ENCODE measurements at places on chromosomes 2 and 18.
A peak's percentile ranks its signal among the peaks of the same experiment; 100 is the strongest.

DNA sequence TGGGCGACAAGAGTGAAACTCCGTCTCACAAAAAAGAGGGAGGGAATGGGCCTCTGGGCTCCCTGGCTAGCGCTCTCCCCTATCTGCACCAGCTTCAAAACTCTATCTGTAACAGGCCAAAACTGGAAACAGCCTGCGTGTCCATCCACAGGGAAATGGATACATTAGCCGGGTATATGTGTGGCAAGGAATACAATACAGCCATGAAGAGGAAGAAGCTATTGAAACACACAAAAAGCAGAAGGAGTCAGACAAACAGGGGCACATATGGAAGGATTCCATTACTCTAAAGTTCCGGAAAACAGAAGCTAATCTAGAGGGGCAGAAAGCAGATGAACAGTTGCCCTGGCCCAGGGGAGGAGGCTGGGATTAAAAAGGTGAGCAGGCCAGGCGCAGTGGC, 24.6 kb upstream of the SLC35F6 start:
- DNase-seq, result no peak

DNA sequence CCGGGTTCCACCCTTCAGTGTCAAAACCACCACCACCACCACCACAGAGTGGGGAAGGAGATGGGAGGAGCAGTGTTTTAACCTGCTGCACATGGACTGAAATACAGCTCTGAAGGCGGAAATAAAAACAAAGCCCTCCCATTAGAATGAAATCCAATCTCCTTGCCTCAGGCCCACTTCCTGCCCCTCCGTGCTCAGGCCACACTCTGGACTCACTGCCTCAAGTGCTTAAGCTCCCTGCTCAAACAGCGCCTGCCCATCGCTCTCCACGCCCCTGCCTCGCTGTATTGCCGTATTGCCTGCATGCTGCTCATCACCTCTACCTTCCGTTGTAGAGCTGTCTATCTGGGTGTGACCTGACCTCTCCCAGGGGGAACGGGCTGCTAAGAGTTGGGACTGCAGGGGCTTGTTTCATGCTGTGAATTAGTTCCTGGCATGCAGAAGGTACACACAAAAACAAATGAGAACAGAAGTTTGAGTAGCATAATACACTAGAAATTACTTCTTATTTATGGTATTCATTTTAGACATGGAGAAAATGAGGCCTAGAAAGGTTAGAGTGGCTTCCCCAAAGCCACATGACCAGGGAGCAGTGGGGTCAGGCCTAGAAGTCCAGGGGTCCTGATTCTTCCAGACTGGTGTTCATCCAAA, 31.6 kb upstream of the NEB start:
- DNase-seq, result peak; percentile 24

DNA sequence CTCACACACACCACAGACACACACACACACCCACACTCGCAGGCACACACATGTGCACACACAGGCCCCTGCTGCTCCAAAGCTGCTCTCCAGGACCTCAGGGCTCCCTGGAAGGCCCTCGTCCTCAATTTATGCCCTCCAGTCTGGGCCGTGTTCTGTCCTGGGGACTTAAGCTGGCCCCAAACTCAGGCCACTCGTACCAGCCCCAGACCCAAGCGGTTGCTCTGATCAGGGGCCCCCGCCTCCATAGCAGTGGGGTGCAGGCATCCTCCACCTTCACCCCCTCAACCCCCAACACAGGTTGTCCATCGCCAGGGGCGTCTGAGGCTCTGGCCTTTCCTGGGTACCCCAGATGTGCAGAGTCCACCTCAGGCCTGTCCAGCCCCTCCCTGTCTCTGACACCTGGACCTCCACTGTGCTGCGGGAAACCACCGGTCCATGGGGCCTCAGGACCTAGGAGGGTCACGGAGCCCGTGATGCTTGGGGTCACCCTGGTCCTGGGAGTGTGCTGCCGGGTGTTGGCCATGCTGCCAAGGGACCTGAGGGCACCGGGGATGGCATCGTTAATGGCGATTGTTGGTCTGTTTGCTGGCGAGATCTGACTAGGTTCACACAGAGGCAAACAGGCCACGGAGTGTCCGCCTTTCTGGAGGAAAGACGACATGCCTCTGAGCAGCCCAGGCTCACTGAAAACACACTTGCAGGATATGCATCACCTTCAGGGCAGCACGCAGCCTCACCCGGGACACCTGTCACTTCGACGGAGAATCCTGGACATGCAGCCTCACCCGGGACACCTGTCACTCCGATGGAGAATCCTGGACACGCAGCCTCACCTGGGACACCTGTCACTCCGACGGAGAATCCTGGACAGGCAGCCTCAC, 155.6 kb downstream of the NDUFA10 start:
- DNase-seq, result no peak

DNA sequence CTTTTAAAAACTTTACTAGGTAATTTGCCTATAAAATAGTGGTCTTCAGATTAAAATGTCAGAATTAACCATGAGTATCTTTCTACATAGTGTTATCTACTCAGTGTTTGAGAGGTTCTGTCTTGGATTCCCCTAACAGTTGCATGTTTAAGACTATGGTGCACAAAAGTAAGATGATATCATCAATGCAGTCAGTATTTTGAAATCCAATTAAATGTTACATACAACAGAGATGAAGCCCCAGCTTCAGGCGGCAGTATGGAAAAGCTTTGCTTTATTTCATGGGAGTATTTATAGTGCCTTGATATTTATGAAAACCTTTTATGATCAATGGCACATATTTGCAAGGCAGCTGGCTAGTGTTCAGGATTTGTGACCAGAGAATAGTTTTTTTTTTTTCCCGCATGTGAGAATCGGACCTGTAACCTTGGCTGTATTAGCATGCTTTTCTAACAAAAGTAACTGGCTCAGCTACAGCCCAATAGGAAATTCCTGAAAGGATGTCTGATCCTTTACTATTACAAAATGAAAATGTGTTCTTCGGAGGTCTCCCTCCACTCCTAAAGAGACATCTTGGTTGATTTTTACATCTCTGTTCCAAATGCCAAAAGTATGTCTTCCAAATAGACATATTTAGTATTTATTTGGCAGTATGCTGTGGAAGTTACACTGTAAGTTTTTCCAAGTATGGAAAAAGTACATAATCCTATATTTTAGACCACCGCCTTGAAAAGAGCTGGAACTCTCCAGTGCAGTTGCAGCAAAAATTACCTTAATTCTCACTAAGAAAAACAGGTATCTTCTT, 319.3 kb upstream of the UBE2E3 start:
- DNase-seq, result no peak

DNA sequence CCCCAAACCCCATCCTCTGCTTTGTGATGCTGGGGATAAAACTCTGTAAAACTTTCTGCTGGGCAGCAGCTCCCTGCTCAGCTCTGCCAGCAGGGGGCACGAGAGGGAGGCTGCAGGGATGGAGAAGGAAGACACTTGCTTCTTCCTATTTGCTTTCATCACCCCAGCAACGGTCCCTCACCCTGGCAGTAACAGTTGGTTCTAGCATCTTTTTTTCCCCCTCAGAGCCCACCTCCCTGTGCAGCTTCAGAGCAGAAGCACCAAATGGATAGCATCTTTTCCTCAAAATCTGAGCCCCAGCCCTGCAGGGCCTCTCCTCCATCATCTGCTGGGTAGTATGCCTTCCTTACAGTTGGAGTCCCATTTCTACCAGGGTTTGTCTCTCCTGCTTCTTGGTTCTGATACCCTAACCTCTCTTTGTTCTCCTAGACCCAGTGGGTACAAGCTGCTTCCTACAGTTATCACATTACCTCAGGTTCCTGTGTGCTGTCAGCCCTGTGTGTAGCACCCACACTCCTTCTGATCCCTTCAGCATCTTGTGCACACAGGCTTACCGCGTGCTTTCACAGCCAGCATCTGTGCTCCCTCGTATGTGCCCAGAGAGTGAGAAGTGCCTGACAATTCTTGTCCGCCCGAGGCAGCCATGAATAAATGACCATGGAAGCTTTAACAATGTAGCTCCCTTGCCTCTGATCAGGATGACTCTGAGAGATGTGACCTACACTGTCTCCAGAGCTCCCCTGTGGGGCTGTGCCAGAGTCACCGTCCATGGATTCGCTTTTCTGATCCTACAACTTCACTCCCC, 14.5 kb downstream of the CKAP2L start:
- DNase-seq, result peak; percentile 70

DNA sequence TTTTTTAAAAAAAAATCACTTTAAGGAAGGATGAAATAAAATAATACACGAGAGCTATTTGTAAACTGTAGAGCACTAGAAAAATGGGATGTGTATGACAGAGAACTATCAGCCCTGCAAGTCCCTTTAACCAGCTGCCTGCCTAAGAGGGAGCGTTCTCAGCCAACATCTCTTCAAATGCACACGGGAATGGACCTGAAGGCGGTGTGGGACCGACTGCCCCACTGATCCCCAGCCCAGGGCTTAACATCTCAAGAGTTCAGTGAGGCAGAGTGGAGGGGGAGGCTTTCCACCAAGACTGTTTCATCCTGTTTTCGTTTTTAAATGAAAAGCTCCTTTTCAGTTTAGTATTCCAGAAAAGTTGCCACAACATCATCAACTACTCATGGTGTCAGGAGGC, 2.2 kb downstream of the INPP4A start:
- no peak for DNase-seq

GRCh38 chr2:179440642-179441251, 176.1 kb upstream of the SESTD1 start:
- DNase-seq, result peak; percentile 10

GRCh38 chr2:142881619-142882018, 4.2 kb downstream of the KYNU start:
- no peak for DNase-seq

DNA sequence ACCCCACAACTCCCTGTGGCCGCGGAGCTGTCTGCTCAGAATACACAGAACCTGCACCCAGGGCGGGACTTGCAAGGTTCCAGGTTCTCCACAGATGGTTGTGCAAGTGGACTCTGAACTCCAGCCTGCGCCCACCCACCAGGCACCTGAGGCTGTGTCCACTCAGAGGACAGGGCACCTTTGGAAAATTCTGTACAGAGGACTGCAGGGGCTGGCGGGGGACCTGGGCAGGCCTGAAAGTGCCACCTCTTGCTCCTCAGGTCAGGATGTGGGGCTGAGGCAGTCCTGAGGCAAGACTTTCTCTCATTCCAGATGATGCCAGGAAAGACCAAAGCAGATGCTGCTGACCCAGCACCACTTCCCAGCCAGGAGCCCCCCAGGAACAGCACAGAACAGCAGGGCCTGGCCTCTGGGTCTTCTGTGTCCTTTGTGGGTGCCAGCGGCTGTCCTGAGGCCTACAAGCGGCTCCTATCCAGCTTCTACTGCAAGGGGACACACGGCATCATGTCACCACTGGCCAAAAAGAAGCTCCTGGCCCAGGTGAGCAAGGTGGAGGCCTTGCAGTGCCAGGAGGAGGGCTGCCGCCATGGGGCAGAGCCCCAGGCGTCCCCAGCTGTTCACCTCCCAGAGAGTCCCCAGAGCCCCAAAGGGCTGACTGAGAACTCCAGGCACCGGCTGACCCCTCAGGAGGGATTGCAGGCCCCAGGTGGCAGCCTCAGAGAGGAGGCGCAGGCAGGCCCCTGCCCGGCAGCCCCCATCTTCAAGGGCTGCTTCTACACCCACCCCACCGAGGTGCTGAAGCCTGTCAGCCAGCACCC, 14.4 kb downstream of the ARID5A start:
- no peak for DNase-seq

GRCh38 chr2:215435280-215435869, 493 bp downstream of the FN1 start:
- DNase-seq, result no peak

DNA sequence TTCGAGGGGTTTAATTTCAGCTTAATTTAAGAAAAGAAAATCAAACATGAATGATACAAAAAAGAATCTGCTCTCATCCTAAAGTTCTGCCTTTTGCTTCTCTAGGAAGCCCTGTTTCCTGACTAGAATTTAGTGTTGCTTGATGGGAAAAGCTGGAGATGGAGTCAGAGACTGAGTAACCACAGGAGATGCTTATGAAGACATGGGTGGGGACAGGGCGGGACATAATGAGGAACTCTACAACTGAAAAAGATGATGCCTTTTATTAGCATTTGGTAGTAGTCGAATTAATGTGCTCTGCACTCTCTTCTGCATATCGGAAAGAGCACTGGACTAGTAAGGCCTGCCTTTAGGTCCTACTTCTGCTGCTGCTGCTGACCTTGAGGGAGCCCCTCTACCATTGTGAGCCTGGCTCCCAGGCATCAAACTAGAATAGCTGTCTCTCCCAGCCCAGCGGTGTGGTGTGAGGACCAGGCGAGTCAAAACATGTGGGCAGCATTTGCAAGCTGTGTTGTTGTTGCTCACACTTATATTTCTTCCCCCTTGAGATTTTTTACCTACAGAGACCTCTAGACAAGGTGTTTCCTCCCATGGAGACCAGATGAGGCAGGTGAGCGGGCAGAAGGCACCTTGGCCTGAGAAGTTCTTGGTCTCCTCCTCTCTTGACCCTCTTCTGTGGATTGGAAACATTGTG, 61.5 kb downstream of the INPP4A start:
- DNase-seq, result no peak

DNA sequence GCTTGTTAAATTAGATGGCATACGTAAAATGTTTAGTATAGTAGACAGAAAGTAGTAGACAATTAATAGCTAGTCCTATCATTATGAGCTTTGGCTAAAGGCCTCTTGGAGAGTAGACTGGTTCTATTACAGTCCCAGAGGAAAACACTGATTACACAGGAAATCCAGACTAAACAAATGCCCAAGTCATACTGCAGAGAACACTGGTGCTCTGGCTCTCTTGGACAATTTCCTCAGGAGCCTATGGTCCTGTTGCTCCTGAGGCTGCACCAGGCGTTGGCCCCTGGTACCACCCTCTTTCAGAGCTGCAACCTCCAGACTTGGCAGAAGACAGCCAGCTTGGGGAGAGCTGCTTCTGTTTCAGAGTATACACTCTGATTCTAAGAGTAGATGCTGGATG, 41.8 kb downstream of the STAT1 start:
- no peak for DNase-seq

DNA sequence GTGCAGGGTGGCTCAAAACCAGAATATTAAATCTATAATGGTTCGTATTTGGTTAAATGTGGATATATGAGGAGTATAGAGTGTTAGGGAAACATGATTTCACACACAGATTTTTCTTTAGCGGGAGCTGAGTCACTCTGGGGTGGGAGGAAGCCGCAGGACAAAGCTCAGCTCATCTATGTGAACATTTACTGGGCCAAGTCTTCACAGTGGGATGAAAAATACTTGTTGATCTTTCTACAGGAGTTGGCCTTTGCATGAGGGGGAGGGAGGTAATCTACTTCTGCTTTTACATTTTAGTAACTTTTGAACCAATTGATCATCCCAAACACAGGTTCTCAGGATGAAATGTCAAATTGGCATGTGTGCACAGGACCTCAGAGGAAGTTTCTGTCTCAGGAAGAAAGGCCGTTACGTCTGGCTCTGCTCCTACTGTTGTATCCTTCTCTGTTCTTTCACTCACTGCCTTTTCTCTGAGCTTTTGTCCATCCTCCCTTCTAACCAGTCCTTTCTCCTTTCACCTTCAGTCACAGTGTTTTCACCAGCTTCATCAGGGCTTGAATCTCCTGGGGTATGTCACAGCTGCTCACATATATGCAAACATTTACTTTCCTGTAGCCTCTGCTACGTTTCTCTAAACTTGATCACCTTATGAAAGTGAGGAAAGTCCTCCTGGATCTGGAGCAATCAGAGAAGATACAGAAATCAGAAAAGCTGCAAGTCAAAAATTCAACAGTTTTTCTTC, 943.3 kb upstream of the FANCL start:
- DNase-seq, result no peak

GRCh38 chr2:62794791-62795190, 89.3 kb downstream of the EHBP1 start:
- DNase-seq, result no peak

GRCh38 chr2:113231064-113231463, 47.7 kb downstream of the PAX8 start:
- no peak for DNase-seq

- no peak for DNase-seq
Observed at GRCh38 chr2:241759067-241759807, 17.4 kb upstream of the GAL3ST2 start.

GRCh38 chr18:21820033-21820810, 79.6 kb downstream of the MIB1 start:
- DNase-seq, result peak; percentile 0

Data from NCI-H1436 (cell line).